ENCODE measurements at places on chromosomes 2 and 18. TPM values are rescaled to one million over a fixed set of nuclear protein-coding genes. Genes with fewer than 3 reads are reported as not detected.

- H3K27me3 ChIP-seq = no peaks in the 10 kb centered on the region
- no peak overlapping the region for H3K4me3 ChIP-seq
- DNase-seq = no peak
- peak overlapping the region; percentile 36 for H3K27ac ChIP-seq
These were observed 275.2 kb downstream of the IRS1 start for GRCh38 chr2:226524381-226524843.

DNA sequence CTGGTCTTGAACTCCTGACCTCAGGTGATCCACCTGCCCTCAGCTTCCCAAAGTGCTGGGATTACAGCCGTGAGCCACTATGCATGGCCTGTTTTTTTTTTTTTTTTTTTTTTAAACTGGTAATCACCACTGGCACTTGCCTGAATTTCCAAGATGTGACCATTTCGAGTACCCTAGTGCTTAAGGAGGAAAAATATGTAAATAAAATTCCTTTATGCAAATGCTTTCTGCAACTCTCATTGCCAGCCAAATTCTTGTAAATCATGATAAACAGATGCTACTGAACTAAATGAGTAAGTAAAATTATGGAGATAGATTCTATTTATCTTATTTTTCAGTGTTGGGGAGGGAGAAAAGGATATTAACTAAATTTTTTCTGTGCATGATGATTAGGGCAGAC lies 18.6 kb downstream of the CDCA7 start:
- no peak for DNase-seq
- H3K4me1 ChIP-seq = no peaks in the 10 kb centered on the region
- H3K36me3 ChIP-seq = no peaks in the 10 kb centered on the region
- H3K4me3 ChIP-seq = no peak overlapping the region
- no peak overlapping the region for H3K27ac ChIP-seq
- H3K27me3 ChIP-seq = no peaks in the 10 kb centered on the region

- H3K4me1 ChIP-seq = no peaks in the 10 kb centered on the region
- no peaks in the 10 kb centered on the region for H3K36me3 ChIP-seq
- no peak for DNase-seq
These were observed 108.0 kb downstream of the CDH19 start for GRCh38 chr18:66495844-66496243.

DNA sequence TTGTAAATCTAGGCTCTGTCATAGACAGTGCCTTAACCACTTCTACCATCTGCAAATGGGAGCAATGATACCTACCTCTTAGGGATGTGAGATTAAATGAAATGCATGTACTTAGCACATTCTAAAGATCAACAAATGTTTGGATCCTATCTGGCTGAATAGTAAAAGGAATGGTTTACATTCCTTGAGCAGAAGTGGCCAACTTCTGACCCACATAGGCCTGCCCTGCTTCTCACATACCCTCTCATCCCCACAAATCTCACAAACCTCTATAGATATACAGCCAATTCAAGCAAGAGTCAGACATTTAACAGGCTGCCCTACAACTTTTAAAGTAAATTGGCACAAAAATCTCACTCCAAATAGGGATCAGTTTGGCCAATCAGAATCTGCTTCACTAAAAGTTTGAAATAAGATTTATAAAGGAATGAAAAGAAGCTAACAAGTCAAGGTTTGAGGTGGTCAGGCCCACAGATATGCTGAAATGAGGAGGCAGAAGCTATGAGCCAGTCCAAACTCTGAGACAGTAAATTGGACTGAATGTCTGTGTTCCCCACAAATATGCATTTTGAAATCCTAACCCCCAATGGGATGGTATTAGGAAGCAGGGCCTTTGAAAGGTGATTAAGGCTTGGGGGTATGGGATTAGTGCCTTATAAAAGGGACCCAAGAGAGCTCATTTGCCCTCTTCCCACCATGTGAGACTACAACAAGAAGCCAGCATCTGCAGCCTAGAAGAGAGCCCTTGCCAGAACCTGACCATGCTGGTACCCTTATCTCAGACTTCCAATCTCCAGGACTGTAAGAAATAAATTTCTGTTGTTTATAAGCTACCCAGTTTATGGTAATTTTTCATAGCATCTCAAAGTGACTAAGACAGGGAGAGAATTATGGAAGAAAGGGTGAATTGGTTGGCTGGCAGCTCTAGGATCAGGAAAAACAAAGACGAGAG lies 227.8 kb upstream of the RBMS1 start:
- peaks cover 10% of the 10 kb centered on the region for H3K4me1 ChIP-seq
- no peaks in the 10 kb centered on the region for H3K36me3 ChIP-seq
- H3K27me3 ChIP-seq = no peaks in the 10 kb centered on the region
- DNase-seq = no peak
- no peak overlapping the region for H3K4me3 ChIP-seq

GRCh38 chr18:62741118-62741566 lies 25.8 kb downstream of the PHLPP1 start:
- no peak for DNase-seq
- peak overlapping the region; percentile 66 for H3K27ac ChIP-seq
- H3K4me3 ChIP-seq = no peak overlapping the region

The CDK5R2 gene
- total RNA-seq = 0.33 TPM

- no peak overlapping the region for H3K4me3 ChIP-seq
- no peaks in the 10 kb centered on the region for H3K27me3 ChIP-seq
- H3K27ac ChIP-seq = no peak overlapping the region
- no peaks in the 10 kb centered on the region for H3K36me3 ChIP-seq
These were observed 23.9 kb upstream of the SH3RF3 start for GRCh38 chr2:109105113-109105512.

The MC2R gene
- total RNA-seq = not detected

DNA sequence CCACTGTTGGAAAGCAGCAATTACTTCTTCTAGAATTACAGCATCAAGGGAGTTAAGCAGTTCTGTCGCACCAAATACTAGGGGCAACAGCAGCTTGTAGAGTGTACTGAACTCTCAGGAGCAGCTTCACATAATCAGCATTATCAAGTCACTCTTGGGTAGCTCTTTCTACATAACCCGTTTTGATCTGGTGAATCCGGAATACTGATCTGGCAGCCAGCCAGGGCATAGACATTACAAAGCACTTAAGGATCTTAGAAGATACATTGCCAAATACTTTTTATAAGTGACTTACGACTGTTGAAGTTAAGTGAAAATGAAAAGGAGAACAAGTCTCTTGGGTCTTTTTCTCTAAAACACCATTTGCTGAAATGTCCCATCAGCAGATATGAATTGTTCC lies 73.2 kb upstream of the NETO1 start:
- H3K4me1 ChIP-seq = no peaks in the 10 kb centered on the region
- no peak overlapping the region for H3K27ac ChIP-seq
- H3K27me3 ChIP-seq = no peaks in the 10 kb centered on the region
- no peak for DNase-seq
- H3K36me3 ChIP-seq = no peaks in the 10 kb centered on the region

GRCh38 chr2:200695601-200696000 lies 109.8 kb downstream of the AOX1 start:
- H3K4me3 ChIP-seq = no peak overlapping the region
- no peaks in the 10 kb centered on the region for H3K36me3 ChIP-seq
- no peak overlapping the region for H3K27ac ChIP-seq
- no peaks in the 10 kb centered on the region for H3K27me3 ChIP-seq

The FAM98A gene
- 32.0 TPM for total RNA-seq

DNA sequence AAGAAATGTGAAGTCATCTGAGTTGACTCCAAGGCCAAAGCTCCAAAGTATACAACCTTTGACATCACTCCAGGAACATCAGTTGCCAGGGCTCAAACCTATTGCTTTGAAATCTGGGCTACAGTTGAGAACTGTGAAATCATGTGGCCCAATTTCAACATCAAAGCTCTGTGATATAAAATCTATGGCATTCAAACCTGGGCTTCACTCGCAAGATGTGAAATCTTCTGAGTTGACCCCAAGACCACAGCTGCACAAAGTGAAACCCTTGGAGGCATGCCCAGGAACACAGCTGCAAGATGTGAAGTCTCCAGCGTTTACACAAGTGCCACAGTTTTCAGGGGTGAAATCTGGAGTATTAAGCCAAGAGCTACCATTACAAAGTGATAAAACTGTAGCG lies 9.4 kb upstream of the ZNF512 start:
- H3K4me1 ChIP-seq = no peaks in the 10 kb centered on the region
- no peaks in the 10 kb centered on the region for H3K36me3 ChIP-seq
- peak; percentile 37 for DNase-seq
- H3K4me3 ChIP-seq = no peak overlapping the region
- no peaks in the 10 kb centered on the region for H3K27me3 ChIP-seq

DNA sequence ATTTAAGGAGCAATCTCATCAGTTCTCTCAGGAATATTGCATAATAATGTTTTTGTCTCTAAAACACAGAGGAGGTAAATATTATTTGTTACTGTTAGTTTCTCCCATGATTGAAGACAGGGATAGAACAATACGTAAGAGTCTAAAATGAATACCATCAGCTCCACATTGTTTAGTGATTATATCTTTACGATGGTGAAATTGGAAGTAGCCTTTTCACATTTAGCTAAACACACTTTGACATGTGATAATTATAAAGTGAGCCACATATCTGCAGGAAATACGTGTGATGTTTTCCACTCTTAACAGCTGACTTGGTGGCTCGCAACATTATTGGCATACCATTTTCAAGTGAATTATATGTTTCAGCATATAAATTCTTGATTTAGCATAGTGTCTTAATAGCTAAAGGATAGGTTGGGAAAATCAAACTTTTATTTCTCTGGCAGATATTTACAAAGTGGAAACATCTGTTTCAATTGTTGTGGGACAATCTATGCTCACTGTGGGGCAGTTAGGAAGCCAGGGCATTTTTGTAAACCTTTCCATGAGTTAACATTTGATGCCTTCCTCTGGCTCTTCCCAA lies 208.1 kb upstream of the RASGRP3 start:
- peak overlapping the region; percentile 16 for H3K27ac ChIP-seq
- peaks cover 29% of the 10 kb centered on the region for H3K36me3 ChIP-seq
- no peak overlapping the region for H3K4me3 ChIP-seq

The CIB4 gene
- total RNA-seq = not detected

- no peak overlapping the region for H3K4me3 ChIP-seq
- H3K36me3 ChIP-seq = no peaks in the 10 kb centered on the region
- peak; percentile 92 for DNase-seq
- peak overlapping the region; percentile 64 for H3K27ac ChIP-seq
- H3K4me1 ChIP-seq = peaks cover 67% of the 10 kb centered on the region
- no peaks in the 10 kb centered on the region for H3K27me3 ChIP-seq
These were observed 259.8 kb upstream of the RASGRP3 start for GRCh38 chr2:33216508-33217182.

The NT5DC4 gene
- not detected for total RNA-seq

- H3K27ac ChIP-seq = peak overlapping the region; percentile 11
- no peaks in the 10 kb centered on the region for H3K36me3 ChIP-seq
- H3K4me3 ChIP-seq = no peak overlapping the region
- DNase-seq = no peak
These were observed 92.9 kb downstream of the MAP4K4 start for GRCh38 chr2:101790416-101790815.

The IL1RL2 gene
- total RNA-seq = not detected

GRCh38 chr18:63365876-63366212 lies 1.2 kb downstream of the KDSR start:
- H3K27me3 ChIP-seq = no peaks in the 10 kb centered on the region
- DNase-seq = no peak
- peak overlapping the region; percentile 85 for H3K4me3 ChIP-seq
- H3K36me3 ChIP-seq = peaks cover 16% of the 10 kb centered on the region
- H3K4me1 ChIP-seq = peaks cover 28% of the 10 kb centered on the region

The L3MBTL4 gene
- total RNA-seq = 2.9 TPM

The CCDC68 gene
- 2.6 TPM for total RNA-seq

The NAT8 gene
- total RNA-seq = not detected

DNA sequence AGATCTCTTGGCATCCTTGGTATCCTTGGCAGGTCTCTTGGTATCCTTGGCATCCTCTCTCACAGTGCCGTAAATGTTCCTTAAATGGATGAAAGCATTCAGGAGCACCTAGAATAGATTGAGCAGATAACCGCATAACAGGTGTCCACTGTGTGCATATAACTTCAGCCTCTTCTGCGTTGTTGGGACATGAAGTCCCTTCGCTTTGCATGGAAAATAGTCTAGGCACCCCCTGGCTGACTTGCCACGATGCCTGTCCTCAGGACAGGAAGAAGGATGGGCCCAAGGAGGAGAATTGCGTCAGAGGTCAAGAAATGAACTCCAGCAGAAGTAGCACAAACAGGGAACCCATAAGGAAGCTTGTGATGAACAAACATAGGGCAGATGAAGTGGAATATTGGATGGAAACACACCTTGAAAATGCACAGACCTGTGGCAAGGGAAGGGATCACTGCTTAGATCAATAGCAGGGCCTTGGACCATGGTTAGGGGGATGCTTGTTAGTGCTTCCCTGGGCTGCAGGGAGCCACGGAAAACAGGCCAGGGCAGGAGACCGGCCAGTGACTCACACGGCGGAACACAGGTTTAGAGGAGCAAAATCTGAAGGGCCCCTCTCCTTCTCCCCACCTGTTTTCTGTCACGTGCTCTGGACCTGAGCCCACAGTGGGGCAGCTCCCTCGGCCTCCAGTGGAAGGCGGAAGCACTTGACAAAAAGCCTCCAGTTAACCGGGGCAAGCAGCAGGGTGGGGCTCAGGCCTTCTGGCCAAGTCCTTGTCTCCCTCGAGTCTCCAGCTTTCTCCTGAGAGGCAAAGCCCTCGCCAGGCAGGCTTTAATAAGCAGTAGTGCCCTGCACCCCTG lies 99.2 kb upstream of the ASAP2 start:
- no peak overlapping the region for H3K4me3 ChIP-seq
- no peaks in the 10 kb centered on the region for H3K27me3 ChIP-seq
- H3K36me3 ChIP-seq = no peaks in the 10 kb centered on the region
- no peak overlapping the region for H3K27ac ChIP-seq
- DNase-seq = no peak

The UGT1A5 gene
- total RNA-seq = not detected

- no peaks in the 10 kb centered on the region for H3K27me3 ChIP-seq
- no peak for DNase-seq
- peak overlapping the region; percentile 29 for H3K4me3 ChIP-seq
- no peaks in the 10 kb centered on the region for H3K36me3 ChIP-seq
- peak overlapping the region; percentile 16 for H3K27ac ChIP-seq
- H3K4me1 ChIP-seq = peaks cover 11% of the 10 kb centered on the region
These were observed 32.2 kb downstream of the TMEFF2 start for GRCh38 chr2:192162392-192163042.

DNA sequence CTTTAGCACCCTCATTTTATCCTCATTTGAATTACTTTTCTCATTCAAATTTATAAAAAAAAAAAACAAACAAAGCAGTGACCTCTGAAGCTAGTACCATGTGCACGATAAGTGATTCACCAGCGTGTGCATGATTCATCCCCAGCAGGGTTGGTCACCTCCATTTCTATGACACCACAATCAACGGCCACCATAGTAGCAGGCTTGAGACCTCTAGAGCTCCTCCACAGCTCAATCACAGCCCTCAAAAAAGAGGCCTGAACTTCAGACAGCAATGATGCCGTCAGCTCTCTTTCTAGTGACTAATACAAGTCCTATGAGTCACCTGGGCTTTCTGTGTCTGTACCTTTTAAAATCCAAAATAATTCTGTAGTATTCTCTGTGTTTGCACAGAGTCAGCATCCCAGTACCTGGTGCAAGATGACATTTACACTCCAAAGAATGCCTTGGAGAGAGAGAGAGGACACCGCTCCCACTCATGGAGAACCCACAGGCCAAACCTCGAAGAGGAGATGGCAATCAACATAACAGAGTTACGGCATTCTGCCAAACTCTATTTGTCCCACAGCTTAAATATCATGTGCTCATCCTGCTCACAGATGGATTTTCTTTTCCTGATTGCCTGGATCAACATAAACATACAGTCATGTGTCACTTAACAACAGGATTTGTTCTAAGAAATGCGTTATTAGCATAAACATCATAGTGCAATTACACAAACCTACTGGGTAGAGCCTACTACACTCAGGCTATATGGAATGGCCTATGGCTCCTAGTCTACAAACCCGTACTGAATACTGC lies 58.7 kb downstream of the L3MBTL4 start:
- H3K4me1 ChIP-seq = no peaks in the 10 kb centered on the region
- no peaks in the 10 kb centered on the region for H3K36me3 ChIP-seq
- no peak overlapping the region for H3K27ac ChIP-seq
- no peak overlapping the region for H3K4me3 ChIP-seq
- no peak for DNase-seq

Data from esophagus muscularis mucosa (tissue), 4 donors.